ENCODE measurements at places on chromosomes 7 and 10. TPM values are rescaled to one million over a fixed set of nuclear protein-coding genes. Genes with fewer than 3 reads are reported as not detected.

SPACDR gene
- total RNA-seq, result 2.7 TPM

HOXA13 gene
- total RNA-seq, result not detected

DNA sequence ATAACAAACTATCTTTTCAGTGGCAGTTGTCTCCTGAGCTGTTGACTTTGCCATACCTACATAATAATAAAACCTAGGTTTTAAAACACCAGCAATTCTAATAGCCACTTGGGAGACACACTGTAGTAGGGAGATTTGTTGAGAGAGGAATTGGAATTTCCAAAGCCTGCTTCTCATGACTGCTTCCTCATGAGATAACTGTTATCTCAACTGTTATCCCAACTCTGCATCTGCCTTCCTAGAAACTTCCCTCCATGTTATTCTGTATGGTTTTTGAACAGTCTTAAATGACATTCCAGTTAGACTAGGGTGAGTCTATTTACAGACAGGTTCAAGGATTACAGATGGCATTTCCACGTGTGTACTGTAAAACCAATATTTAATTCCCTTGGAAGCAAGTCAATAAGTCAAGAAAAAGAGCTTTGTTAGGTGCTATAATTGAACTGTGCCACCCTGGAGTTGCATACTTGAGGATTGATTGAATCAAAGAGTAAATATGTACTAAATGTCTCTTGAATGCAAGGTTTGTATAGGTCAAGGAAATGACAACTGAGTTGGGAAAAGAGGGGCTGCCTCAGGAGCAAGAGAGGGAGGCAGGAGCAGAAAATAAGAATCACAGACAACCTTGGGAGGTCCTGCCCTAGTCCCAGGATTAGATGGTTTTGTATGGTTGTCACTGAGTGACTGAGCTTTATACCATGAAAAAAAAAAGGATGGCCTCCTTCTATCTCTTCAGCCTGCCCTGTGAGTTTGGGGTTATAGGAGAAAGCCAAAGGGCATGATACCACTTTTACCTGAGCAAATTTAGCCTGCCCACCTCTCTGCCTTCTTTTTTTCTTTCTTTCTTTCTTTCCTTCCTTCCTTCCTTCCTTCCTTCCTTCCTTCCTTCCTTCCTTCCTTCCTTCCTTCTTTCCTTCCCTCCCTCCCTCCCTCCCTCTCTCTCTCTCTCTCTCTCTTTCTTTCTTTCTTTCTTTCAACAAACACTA is 9.9 kb upstream of the TM9SF3 start:
- DNase-seq, result no peak

- no peak for DNase-seq
Observed at GRCh38 chr7:90272242-90272641, 27.3 kb downstream of the CFAP69 start.
